ENCODE measurements at places on chromosomes 13 and 19.

GRCh38 chr13:20495087-20496023 is 30.3 kb downstream of the CRYL1 start:
- DNase-seq = peak; percentile 73

DNA sequence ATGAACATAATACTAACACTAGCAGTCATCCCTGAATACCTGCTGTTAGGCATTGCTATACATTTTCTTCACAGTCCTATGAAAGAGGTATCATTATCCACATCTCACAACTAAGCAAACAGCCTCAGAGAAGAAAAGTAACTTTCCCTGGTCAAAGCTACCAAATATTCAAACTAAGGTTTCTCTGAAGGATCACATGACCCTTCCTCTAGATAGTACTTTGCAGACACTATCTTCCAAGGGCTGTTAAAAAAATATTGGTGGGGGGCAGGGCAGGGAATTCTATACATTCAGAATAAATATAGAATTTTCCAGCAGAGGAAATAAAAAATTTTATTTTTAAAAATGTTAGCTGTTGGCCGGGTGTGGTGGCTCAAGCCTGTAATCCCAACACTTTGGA is 3.1 kb downstream of the SLC25A30 start:
- no peak for DNase-seq

DNA sequence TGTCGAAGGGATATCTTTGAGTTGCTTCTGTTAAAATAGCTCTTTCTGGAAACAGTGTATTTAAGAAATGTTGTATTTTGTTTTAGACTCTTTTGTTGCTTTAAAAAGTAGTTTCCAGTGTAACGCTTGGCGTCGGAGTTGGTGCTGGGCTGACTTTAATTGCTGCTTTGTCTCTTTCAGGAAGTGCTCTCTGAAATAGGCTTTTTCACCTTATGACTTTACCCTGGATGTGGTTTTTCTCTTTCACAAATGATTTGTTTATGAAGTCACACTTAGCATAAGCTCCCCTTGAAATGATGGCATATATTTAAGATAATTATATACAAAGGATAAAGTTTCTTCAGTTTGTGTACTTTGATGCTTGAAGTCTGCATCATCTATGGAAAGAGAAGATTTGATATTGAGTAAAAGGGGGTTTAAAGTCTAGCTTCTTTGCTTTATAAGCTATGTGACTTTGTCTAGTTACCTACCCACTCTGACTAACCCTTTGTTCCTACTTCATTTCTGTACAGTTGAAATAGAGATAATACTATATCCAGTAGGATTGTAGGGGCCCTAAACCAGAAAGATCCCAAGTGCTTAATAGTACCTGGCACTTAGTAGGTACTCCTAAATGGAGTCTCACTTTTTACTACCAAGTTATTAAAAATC is at the start of gene GPR18:
Gene GPR18 (minus strand): TSS at position 170 of the 651 bp plus-strand sequence. CDS start 2,507 bp downstream, outside the sequence.
- no peak for DNase-seq

- no peak for DNase-seq
These were observed 6.5 kb downstream of the UNC13A start for GRCh38 chr19:17681505-17682125.

DNA sequence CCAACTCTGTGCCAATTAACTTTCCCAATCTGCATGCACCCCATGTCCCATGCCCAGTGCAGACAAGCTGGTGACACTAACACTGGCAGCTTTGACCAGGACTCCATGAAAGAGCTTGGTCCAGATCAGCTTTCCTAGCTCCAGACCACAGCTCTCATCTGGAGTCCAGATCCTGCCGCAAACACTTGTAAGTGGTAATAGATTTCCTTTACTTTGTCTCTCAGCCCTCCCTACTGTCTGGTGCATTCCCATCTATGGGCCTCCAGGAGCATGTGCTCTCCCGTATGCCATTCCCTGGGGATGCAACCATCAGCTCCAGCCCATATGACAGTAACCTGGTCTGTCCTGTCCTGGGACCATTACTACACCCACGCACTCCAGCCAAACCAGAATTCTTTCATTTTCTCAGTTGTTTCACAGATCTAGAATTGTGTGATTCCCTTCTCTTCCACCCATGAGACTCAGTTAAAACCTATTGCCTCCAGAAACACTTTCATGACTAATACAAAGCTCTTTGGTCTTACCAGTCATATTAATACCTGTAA is 4.9 kb upstream of the STARD13 start:
- DNase-seq = no peak

DNA sequence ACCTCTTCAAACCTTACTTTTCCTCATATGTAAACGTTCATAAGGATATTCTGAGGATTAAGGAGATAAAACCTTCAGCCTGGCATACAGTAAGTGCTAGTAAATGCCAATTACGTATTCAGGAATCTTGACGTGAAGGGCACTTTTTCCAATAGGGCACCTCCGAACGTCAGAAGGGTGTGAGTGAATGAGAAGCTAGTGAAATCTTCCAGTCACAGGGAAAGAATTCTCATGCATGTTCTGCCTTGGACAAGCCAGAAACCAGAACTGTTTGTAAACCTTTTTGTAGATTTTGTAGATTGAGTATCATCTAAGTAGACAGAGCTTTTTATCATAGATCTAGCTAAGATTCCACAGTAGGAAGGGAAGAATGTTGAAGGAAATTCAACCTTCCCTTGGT is 16.5 kb downstream of the DGKH start:
- no peak for DNase-seq

GRCh38 chr13:113972451-113973217 is 1.2 kb downstream of the C13orf46 start:
- no peak for DNase-seq

GRCh38 chr19:33653684-33654083 is 31.9 kb downstream of the CHST8 start:
- no peak for DNase-seq

DNA sequence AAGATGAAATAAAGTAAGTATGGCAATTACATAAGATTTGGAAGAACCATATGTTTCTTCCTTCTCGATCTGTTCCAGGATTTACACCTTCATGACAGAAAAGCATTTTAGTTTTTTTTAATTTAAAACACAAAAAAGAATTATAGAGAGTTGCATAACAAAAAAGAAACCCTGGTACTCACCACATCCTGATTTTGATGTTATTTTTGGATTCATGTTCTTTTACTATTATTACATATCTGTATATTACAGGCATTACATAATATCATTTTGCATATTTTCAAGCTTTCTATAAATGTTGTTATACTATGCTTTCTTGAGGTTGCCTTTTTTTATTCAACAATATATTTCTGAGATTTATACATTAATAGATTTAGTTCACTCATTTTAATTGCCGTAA is 6.7 kb upstream of the KATNAL1 start:
- DNase-seq = no peak

DNA sequence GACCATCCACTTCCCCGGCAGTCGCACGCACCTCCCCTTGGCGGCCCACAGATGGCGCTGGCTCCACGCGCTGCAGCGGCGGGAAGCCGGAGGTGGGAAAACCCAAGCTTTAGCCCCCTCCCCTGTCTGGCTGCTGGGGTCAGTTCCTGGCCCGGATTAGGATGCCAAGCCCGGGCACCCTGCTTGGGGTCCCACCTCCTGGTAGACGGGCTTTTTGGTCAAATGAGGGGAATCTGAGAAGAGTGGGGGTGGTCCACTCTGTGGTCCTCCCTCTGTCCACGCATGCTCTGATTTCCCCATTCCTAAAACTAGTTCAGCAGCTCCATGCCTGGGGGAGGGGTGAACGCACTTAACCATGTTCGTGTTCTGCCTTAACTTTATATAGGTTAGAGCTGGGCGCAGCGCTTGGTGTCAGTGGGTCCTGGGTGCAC is 8.1 kb upstream of the ADGRE2 start:
- DNase-seq = no peak

DNA sequence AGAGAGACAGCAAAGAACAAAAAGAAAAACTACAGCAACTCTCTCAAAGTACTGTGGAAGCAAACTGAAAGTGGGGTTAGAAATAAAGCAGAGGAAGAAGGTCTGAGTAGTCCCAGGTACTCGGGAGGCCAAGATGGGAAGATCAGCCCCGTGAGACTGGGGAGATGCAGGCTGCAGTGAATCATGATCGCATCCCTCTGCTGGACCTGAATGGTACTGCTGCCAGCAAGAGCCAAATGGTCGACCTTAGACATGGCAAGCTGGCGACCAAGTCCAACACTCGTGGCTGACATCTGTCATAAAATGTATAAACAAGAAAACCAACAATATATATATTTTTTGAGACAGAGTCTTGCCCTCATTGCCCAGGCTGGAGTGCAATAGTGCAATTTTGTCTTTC is 33.7 kb upstream of the ZNF724 start:
- peak; percentile 74 for DNase-seq

DNA sequence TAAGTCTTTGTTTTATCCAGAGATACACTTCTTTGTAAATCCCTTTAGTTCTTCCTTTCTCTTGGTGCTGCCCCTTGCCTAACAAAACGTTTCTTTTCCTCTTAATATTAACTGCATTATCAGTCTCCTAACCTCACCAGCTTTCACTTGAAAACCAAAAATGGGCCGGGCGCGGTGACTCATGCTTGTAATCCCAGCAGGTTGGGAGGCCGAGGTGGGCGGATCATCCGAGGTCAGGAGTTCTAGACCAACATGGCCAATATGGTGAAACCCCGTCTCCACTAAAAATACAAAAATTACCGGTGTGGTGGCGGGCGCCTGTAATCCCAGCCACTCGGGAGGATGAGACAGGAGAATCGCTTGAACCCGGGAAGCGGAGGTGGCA is 329.8 kb upstream of the MIR17HG start:
- no peak for DNase-seq

GRCh38 chr13:38980750-38981078 is 9.9 kb downstream of the STOML3 start:
- no peak for DNase-seq

GRCh38 chr19:281156-281853 is 9.9 kb downstream of the PLPP2 start:
- DNase-seq = no peak

GRCh38 chr13:110628952-110629701 is 13.8 kb downstream of the NAXD start:
- no peak for DNase-seq

GRCh38 chr13:43520351-43520750 is 266.4 kb downstream of the ENOX1 start:
- no peak for DNase-seq

- DNase-seq = no peak
These were observed 13.0 kb downstream of the CYP2S1 start for GRCh38 chr19:41205995-41206394.

- no peak for DNase-seq
These were observed 10.9 kb downstream of the ZNF264 start for GRCh38 chr19:57202160-57202559.

DNA sequence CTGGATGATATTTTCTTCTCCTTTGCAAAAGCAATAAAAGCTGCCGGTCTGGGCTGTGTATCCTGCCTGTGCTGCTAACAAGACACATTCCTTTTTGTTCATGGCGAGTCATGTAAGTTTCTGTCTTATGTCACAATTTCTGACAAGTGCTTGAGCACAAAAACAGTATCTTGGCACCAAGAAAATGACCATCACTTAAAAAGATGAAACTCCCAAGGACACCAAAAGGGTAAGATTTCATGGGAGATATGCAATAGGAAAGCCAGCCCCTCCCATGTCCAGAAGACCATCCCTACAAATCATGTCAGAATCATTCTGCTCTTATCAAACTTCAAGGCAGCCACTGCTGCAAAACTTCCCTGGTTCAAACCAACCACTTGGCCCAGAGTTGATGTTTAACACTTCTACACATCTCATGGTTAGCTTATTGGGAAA is 375.4 kb upstream of the ZNF507 start:
- no peak for DNase-seq

- no peak for DNase-seq
These were observed 186.8 kb downstream of the NUFIP1 start for GRCh38 chr13:44802491-44802890.

DNA sequence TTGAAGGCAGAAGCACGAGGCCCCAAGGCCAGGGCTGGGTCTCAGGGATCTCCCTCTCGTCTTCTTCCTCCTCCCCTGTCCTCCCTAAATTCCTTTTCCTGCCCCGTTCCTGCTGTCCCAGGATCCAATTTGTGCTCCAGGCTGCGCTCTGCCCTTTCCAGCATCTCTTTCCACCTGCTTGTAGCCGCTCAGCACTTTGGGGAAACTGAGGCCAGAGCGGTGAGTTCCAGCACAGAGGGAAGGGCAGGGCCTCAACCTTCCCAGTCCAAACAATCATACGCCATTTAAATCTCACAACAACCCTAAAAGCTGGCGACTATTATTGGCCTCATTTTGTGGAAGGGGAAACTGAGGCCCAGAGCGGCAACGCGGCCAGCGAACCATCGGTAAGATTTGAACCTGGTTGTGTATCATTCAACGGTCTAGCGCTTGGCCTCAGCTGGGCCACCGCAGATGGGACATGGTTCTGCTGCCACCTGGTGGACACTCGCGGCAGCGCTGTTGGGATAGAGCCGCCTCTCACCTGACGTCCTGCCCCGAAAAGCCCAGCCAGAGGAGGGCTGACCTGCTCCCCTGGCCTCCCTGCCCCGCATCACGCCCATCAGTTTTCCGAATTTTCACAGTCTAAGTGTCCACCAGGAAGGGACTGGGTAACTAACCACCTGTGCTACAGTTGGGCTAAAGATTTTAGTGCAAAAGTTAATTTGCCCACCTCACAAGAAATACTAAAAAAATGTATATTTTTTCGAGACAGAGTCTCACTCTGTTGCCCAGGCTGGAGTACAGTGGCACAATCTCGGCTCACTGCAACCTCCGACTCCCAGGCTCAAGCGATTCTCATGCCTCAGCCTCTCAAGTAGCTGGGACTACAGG is 4.2 kb upstream of the RPL18A start:
- peak; percentile 92 for DNase-seq

- no peak for DNase-seq
These were observed 185.3 kb downstream of the LHFPL6 start for GRCh38 chr13:39417643-39418042.

- peak; percentile 14 for DNase-seq
These were observed 56.1 kb downstream of the ENOX1 start for GRCh38 chr13:43730642-43731041.

DNA sequence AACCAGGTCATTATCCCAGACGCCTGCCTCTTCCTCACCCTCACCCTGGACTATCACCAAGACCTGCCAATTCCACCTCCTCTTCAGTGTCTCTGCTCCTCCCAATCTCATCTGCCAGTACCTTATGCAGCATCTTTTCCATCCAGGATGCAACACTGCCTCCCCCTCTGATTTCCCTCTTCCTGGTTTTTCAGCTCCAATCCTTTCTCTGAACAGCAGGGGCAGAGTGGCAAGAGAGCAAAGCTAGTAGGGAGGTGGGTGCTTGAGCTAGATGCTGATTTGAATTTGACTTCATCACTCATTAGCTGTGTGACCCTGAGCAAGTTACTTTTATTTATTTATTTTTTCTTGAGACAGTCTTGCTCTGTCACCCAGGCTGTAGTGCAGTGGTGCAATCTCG is 25.6 kb upstream of the CABP5 start:
- no peak for DNase-seq

DNA sequence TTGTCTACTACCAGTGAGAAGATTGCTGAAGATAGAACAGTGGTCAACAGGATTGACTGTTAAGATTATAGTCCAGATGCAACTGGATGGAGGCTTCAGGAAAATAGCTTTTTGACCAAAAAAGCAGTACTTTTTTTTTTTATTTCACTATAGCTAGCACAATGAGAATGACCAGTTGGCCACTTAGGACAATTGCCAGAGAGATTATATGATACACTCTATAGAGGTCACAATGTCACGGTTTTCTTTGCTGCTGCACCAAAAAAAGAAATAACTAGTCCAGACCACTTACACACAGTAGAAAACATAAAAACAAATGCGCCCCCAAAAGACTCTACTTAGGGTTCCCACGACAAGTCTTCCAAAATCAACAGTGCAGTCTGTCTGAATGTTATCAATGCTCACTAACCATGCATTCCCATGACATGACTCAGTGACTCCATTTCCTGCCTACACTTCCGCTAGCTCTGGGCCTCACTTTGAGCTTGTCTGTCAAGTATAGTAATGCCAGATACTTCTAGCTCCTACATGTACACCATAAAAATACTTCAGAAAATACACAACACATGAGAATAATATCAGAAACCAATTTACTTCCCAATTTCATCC is 209.1 kb upstream of the STARD13 start:
- no peak for DNase-seq
